ENCODE measurements at places on chromosomes 3 and 15. TPM values are rescaled to one million over a fixed set of nuclear protein-coding genes. Genes with fewer than 3 reads are reported as not detected.
A peak's percentile ranks its signal among the peaks of the same experiment; 100 is the strongest.

DNA sequence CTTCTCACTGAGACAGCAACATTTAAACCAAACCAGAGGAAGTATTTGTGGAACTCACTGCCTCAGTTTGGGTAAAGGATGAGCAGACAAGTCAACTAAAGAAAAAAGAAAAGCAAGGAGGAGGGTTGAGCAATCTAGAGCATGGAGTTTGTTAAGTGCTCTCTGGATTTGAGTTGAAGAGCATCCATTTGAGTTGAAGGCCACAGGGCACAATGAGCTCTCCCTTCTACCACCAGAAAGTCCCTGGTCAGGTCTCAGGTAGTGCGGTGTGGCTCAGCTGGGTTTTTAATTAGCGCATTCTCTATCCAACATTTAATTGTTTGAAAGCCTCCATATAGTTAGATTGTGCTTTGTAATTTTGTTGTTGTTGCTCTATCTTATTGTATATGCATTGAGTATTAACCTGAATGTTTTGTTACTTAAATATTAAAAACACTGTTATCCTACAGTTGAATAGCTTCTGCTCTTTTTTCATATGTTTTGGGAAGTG, 23.3 kb downstream of the CLDN18 start:
- no peak for DNase-seq

LEKR1 gene
- total RNA-seq = 1.8 TPM

CLDN1 gene
- total RNA-seq = 0.59 TPM

GRCh38 chr3:113495035-113495434, 19.9 kb downstream of the SPICE1 start:
- peak; percentile 37 for DNase-seq

SLC22A13 gene
- 0.29 TPM for total RNA-seq

GRCh38 chr15:83379579-83379959, 67.6 kb upstream of the SH3GL3 start:
- peak; percentile 75 for DNase-seq

DNA sequence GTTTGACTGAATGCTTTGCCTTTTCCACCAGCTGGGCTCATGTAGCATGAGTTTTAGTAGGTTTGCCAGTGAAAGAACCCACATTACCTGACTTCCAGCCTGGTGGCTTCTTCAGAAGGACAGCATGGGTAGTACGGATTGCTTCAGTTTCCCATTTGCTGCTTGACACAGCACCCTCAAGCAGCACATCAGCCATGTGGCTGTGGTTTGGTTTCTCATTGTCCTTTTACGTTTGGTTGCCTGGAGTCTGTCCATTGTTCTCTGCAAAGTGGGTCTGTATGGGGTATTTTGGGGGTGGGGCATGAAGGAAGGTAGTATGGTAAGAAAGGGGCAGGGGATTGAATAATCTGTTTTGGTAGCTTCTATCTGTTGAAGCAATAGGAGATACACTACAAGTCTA, 227.2 kb upstream of the ICE2 start:
- DNase-seq = no peak
